ENCODE measurements at places on chromosomes 16 and 17. TPM values are rescaled to one million over a fixed set of nuclear protein-coding genes. Genes with fewer than 3 reads are reported as not detected.

Gene SLC22A31
- 0.33 TPM for total RNA-seq

Gene PIMREG
- 3.1 TPM for total RNA-seq

Gene KRTAP9-1
- total RNA-seq = not detected

Gene TSR1
- 67.6 TPM for total RNA-seq

Gene SLC13A5
- total RNA-seq = not detected

Gene ITGAX
- 0.17 TPM for total RNA-seq

Gene BRIP1
- 11.6 TPM for total RNA-seq

Gene MARCHF10
- total RNA-seq = not detected

Gene KRT33A
- total RNA-seq = not detected

Gene HOXB6
- 0.83 TPM for total RNA-seq

Gene ASGR2
- total RNA-seq = not detected

Gene TAC4
- total RNA-seq = not detected

Gene CIBAR2
- not detected for total RNA-seq

Gene TBC1D3B
- 1.5 TPM for total RNA-seq

Gene PRSS53
- 2.5 TPM for total RNA-seq

Gene COPZ2
- total RNA-seq = 56.3 TPM

Gene DDX19B
- 29.8 TPM for total RNA-seq

Gene TEKT5
- total RNA-seq = not detected

Gene HOXB5
- 0.29 TPM for total RNA-seq

Gene DPEP3
- not detected for total RNA-seq

Gene AGRP
- total RNA-seq = not detected

Gene KRTAP4-9
- total RNA-seq = not detected
